T-helper 17 cell (primary cell): ENCODE measurements at places on chromosomes 6 and 20.

GRCh38 chr6:21375151-21376116 lies 218.1 kb upstream of the SOX4 start:
- H3K27me3 ChIP-seq, result peaks cover 6% of the 10 kb centered on the region
- H3K36me3 ChIP-seq, result no peaks in the 10 kb centered on the region
- no peak overlapping the region for H3K27ac ChIP-seq
- H3K4me3 ChIP-seq, result no peak overlapping the region

DNA sequence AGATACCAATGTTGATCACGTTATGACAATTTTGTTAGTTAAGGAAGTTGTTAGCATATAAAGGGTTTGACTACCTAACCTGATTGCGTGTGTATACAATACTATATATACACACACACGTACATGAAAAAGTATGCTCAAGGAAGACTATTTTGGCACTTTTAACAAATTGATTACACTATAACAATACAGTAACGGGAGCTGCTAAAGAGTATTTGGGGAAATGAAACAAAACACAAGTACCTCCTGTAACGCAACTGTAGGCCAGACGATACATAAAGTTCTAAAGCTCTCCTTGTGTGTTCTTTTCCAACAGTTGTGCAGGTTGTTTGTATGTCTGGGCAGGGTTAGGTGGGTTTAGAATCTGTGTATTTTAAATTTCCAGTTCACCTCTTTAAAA lies 98.7 kb downstream of the PLEKHG1 start:
- DNase-seq, result no peak
- no peaks in the 10 kb centered on the region for H3K4me1 ChIP-seq
- H3K27me3 ChIP-seq, result peaks cover 10% of the 10 kb centered on the region
- H3K27ac ChIP-seq, result no peak overlapping the region
- no peaks in the 10 kb centered on the region for H3K36me3 ChIP-seq

DNA sequence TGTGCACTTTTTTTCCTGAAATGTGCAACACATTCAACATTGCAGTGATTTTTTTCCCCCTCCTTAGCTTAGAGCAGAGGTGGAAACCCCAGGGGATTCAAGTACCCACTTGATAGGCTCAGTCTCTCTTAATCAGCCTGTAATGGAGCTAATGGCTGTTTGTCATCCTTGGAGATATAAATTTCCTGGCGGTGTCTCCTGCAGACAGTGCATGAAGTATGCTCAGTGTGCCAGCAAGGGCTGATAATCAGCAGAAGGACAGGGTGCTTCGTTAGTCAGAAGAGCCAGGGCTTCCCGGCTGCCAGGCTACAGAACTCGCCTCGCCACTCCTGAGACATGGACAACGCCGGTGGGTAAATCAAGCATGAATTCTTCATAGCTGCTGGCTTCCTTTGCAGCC lies 69.8 kb upstream of the PHACTR2 start:
- H3K4me1 ChIP-seq, result peaks cover 23% of the 10 kb centered on the region
- peak overlapping the region; percentile 43 for H3K27ac ChIP-seq
- DNase-seq, result no peak
- H3K36me3 ChIP-seq, result no peaks in the 10 kb centered on the region

DNA sequence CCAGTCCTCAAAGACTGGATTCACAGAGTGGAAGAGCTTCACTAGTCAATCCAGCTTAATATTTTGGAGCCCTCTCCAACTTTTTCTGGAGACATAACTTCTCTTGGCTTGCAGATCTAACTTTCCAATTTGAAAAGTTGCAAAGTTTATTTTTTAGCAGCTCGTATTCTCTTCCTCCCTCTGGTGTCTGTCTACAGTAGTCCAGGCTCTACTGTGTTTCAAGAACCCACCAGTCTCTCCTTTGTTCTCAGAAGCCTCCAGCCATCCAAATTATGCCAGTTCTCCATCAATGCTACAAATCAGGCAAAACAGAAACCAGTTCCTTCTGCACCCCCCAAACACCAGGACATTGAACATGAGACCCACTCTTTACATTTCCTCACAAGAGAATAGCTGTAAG lies 376.1 kb upstream of the OPRM1 start:
- no peaks in the 10 kb centered on the region for H3K27me3 ChIP-seq
- no peak overlapping the region for H3K4me3 ChIP-seq
- DNase-seq, result no peak
- H3K4me1 ChIP-seq, result no peaks in the 10 kb centered on the region
- no peaks in the 10 kb centered on the region for H3K36me3 ChIP-seq

- H3K36me3 ChIP-seq, result no peaks in the 10 kb centered on the region
- no peaks in the 10 kb centered on the region for H3K4me1 ChIP-seq
- DNase-seq, result no peak
- H3K4me3 ChIP-seq, result no peak overlapping the region
- no peak overlapping the region for H3K27ac ChIP-seq
Observed at GRCh38 chr6:167576828-167577503, 249.7 kb upstream of the AFDN start.

- peak overlapping the region; percentile 34 for H3K27ac ChIP-seq
- peaks cover 14% of the 10 kb centered on the region for H3K4me1 ChIP-seq
- H3K27me3 ChIP-seq, result peaks cover 5% of the 10 kb centered on the region
- DNase-seq, result no peak
- H3K36me3 ChIP-seq, result peaks cover 2% of the 10 kb centered on the region
Observed at GRCh38 chr6:41777551-41778285, 2.0 kb downstream of the FRS3 start.

- H3K27me3 ChIP-seq, result peaks cover 38% of the 10 kb centered on the region
- no peaks in the 10 kb centered on the region for H3K4me1 ChIP-seq
- H3K36me3 ChIP-seq, result no peaks in the 10 kb centered on the region
Observed at GRCh38 chr20:19205981-19206396, 6.5 kb upstream of the SLC24A3 start.

GRCh38 chr6:32188381-32189068 lies 1.5 kb downstream of the PBX2 start:
- no peaks in the 10 kb centered on the region for H3K27me3 ChIP-seq
- peaks cover 53% of the 10 kb centered on the region for H3K4me1 ChIP-seq
- no peak for DNase-seq
- H3K4me3 ChIP-seq, result peak overlapping the region; percentile 98

GRCh38 chr6:37988696-37989095 lies 169.2 kb downstream of the ZFAND3 start:
- H3K27me3 ChIP-seq, result no peaks in the 10 kb centered on the region
- H3K4me3 ChIP-seq, result no peak overlapping the region
- DNase-seq, result no peak
- H3K27ac ChIP-seq, result no peak overlapping the region
- peaks cover 37% of the 10 kb centered on the region for H3K4me1 ChIP-seq

DNA sequence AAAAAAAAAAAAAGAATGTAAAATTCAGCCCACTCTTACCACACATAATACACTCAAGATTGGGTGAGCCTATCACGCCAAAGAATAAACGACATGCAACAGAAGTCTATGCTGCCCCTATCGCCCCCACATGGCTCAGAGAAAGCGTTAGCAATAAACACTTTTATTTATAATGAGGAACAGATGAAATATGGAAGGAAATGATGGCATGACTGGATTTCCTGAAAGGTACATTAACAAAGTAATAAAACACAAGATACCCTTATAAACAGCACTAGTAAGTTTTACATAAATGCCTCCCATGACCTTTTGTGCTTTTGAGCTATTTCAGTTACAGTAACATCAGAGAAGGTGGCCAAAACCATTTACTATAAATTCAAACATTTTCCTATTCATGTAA lies 71.4 kb upstream of the SCAF8 start:
- H3K36me3 ChIP-seq, result peaks cover 3% of the 10 kb centered on the region
- no peak overlapping the region for H3K4me3 ChIP-seq
- peaks cover 24% of the 10 kb centered on the region for H3K27me3 ChIP-seq

DNA sequence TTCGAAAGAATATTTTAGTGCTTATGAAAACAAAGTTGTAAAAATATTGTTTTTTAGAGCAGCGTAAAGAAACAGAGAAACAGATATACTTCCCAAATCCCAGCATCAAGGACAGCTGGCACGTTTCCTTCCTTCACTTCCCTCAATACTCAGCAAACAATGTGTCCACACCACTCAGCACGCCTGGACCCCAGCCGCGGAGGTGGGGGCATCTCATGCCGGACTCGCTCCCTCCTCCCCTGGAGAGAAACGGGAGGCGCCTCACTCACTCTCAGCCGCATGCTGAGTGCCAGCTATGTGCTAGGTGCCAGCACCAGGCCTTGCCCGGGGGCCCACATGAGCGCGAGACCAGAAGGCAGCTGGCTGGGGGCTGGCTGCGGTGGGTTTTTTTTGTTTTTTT lies 34.7 kb downstream of the SLC2A4RG start:
- H3K4me1 ChIP-seq, result peaks cover 3% of the 10 kb centered on the region
- no peaks in the 10 kb centered on the region for H3K36me3 ChIP-seq
- no peaks in the 10 kb centered on the region for H3K27me3 ChIP-seq
- no peak overlapping the region for H3K4me3 ChIP-seq
- no peak overlapping the region for H3K27ac ChIP-seq

DNA sequence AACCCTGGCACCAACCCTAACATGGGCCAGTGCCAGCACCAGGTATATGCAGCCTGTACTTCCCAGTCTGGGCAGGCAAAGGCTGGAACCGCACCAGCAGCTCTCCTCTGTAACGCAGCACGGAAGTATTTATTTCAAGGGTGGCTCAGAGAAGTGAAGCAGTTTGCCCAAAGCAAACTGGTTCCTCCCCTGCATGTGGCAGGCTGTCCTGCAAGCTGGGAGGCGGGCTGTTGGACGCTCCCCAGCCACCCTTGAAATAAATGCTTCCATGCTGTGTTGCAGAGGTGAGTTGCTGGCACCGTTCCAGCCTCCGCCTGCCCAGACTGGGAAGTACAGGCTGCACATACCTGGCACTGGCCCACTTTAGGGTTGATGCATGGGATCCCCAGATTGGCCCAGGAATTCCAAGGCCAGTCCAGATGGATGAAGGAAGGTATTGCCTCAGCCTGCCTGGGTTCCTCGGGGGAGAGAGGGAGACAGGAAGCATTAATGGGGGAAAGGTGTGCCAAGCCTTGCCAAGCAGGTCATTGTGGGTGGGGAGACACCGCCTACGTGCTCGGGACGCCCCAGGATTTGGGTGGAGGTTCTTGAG lies 49.8 kb downstream of the PPARD start:
- H3K4me3 ChIP-seq, result no peak overlapping the region
- peak overlapping the region; percentile 90 for H3K27ac ChIP-seq
- H3K27me3 ChIP-seq, result no peaks in the 10 kb centered on the region
- H3K36me3 ChIP-seq, result no peaks in the 10 kb centered on the region

GRCh38 chr6:53461696-53462095 lies 83.2 kb downstream of the GCLC start:
- H3K36me3 ChIP-seq, result no peaks in the 10 kb centered on the region
- H3K27me3 ChIP-seq, result peaks cover 24% of the 10 kb centered on the region
- no peak overlapping the region for H3K27ac ChIP-seq
- no peak for DNase-seq
- peaks cover 2% of the 10 kb centered on the region for H3K4me1 ChIP-seq

- H3K27me3 ChIP-seq, result peaks cover 5% of the 10 kb centered on the region
- peaks cover 2% of the 10 kb centered on the region for H3K4me1 ChIP-seq
- H3K27ac ChIP-seq, result no peak overlapping the region
- no peaks in the 10 kb centered on the region for H3K36me3 ChIP-seq
Observed at GRCh38 chr6:109306733-109307132, 75.5 kb downstream of the CD164 start.

DNA sequence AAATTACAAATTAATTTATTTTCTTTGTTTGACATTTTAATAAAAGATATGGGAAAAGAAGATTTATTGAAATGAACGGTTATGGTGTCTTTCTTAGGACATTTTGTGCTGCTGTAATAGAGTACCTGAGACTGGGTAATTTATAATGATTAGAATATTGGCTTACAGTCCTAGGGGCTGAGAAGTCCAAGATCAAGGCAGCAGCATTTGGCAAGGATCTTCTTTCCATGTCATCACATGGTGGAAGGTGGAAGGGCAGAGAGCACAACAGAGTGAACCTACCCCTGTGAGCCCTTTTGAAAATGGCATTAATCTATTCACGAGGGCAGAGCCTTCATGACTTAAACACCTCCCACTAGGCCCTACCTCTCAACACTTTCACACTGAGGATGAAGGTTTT lies 75.7 kb upstream of the LTV1 start:
- no peak overlapping the region for H3K27ac ChIP-seq
- no peak for DNase-seq
- peaks cover 5% of the 10 kb centered on the region for H3K4me1 ChIP-seq
- H3K4me3 ChIP-seq, result no peak overlapping the region
- H3K27me3 ChIP-seq, result no peaks in the 10 kb centered on the region

DNA sequence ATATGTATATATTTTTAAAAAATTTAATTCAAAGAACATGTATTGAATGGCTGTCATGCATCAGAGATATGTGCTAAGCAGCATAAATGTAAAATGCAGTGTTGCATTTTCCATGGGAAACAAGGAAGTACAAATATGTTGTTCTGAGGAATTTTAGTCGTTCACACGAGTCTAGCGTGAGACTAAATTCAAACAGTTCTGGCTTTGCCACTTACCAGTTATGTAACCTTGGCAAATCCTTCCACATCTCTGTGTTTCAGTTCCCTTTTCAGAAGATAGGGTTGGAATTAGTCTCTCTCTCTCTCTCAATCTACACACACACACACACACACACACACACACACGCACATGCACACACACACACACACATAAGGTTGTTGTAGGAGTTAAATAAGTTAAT lies 305.4 kb downstream of the UTRN start:
- no peak for DNase-seq
- no peak overlapping the region for H3K4me3 ChIP-seq
- H3K36me3 ChIP-seq, result no peaks in the 10 kb centered on the region
- no peaks in the 10 kb centered on the region for H3K27me3 ChIP-seq
- no peak overlapping the region for H3K27ac ChIP-seq

DNA sequence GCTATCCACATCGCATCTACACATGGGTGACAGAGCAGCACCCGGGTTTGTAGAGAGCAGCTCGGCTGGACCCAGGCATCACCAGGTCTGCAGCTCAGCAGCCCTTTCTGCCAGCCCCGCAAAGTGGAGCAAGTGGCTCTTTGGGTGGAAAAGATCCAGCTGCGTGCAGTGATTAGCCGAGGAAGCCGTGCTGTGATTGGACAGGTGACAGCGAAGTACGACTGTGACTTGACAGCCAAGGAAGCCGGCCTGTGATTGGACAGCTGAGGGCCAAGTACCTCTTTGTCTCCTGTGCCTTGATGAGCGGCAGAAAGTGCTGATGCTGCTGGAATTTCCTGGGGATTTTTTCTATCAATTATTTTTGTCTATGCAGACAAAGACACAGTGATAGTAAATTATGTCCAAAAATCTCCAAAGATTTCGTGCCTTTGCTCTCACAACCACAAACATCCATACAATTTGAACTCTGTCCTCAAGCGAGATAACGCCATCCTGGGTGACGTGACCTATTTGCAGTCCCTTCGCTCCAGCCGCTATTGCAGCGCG lies 62.3 kb upstream of the GPR31 start:
- no peak overlapping the region for H3K27ac ChIP-seq
- no peaks in the 10 kb centered on the region for H3K36me3 ChIP-seq
- H3K27me3 ChIP-seq, result peaks cover 20% of the 10 kb centered on the region
- DNase-seq, result no peak

GRCh38 chr6:142332393-142333098 lies 30.7 kb downstream of the ADGRG6 start:
- H3K27me3 ChIP-seq, result peaks cover 8% of the 10 kb centered on the region
- H3K27ac ChIP-seq, result no peak overlapping the region
- DNase-seq, result no peak
- peaks cover 2% of the 10 kb centered on the region for H3K4me1 ChIP-seq
- no peaks in the 10 kb centered on the region for H3K36me3 ChIP-seq

DNA sequence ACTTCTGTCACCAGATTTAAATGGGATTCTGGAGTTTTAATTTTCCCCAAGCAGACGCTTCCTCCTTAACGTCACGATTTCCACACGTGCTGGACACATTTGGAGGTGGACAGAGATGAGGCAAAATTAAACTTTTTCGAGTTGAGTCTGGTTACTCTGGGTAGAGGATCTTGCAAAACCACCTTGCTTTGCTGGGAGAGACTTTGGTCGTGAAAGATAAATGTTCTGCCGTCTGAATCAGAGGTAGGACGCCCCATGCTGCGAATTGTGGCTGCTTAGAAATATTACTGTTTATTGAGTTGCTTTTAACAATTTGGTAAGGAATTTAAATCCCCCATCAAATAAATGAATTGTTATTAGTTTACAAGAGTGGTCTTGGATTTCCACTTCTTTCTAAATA lies 46.8 kb downstream of the CTCFL start:
- peaks cover 16% of the 10 kb centered on the region for H3K27me3 ChIP-seq
- H3K27ac ChIP-seq, result peak overlapping the region; percentile 21
- peaks cover 2% of the 10 kb centered on the region for H3K36me3 ChIP-seq
